ENCODE measurements at places on chromosomes 3 and 15.

- DNase-seq: no peak
These were observed 449 bp downstream of the ROBO1 start for GRCh38 chr3:79767194-79767904.

- no peak for DNase-seq
These were observed 53.1 kb upstream of the ULK4 start for GRCh38 chr3:42014921-42015533.

- no peak for DNase-seq
These were observed 13.5 kb upstream of the MECOM start for GRCh38 chr3:169676925-169677537.

DNA sequence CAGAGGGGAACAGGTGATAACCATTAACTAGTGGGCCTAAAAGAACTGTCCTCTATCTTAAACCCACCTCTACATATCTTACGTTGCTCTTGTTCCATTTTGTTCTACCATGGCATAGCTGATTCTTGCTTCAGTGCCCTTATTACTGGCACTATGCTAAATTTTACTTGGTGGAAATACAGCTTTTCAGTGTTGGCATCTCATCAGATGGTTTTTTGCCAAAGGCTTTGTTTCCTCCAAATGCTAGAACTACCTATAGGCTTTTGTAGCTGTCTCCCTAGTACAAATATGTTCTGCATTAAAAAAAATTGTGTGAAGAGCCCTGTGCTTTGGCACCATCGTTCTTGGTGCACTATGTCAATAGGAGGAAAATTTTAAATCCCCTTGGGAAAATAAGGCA, 145.0 kb upstream of the ZBTB20 start:
- DNase-seq: no peak

GRCh38 chr15:86905625-86906256, 826.1 kb downstream of the AGBL1 start:
- DNase-seq: no peak

- DNase-seq: no peak
These were observed 300.7 kb upstream of the ROBO1 start for GRCh38 chr3:80068459-80068858.

- no peak for DNase-seq
These were observed 216.6 kb upstream of the GRM7 start for GRCh38 chr3:6644070-6644929.

DNA sequence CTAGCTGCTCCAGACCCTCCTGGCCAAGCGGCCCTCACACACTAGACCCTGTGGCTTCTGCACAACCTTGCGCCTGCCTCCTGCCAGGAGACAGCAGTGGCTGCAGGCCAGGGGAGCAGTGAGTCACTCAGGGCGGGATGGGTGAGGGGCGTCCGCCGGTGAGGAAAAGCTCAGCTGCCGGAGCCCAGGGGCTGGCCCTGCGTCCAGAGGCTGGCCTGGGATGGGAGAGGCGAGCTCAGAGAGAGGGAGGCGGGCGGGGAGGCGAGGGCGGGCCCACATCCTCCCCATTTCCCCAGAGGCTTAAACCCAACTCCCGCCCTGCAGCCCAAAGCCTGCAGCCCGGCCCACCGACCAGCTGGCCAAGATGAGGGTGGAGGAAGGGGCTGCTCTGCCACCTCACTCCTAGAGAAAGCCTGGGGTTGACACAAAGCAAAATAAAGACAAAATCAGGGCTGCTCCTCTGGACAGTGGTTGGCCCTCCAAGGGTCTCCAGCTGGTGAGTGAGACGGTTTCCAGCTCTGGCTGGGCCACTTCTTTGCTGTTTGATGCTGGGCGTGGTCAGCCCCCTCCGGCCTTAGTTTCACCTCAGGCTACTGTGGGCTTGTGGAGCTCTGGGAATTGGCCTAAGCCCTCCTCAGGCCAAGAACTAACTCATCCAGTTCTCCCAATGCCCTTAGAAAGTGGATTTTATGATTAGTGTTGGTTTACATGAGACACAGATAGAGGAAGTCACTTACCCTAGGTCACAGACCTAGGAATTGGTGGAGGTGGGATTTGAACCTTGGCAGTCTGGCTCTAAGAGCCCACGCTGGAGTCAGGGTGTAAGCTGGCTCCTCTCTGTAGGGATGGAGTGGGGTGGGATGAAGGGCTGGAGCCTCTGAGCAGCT, 50.6 kb downstream of the IQSEC1 start:
- no peak for DNase-seq

DNA sequence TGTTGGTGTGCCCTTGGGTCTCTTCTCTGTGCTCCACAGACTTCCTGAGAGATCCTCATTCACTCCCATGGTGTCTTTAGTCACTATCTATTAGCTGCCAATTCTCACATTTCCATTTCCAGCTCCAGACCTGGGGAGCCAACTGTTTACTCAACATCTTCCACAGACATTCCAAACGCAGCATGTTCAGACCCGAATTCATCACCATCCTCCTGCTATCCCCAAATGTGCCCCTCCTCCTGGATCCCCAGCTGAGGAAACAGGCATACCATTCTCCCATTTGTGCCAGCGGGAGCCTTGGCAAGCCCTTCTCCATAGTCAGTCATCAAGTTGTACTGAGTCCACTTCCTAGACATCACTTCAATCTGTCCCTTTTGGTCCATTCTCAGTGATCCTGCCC, 67.1 kb downstream of the TAMM41 start:
- no peak for DNase-seq
